ENCODE measurements at places on chromosomes 11 and 22.

GRCh38 chr11:8720868-8721608 lies 38.4 kb downstream of the RPL27A start:
- H3K36me3 ChIP-seq = no peaks in the 10 kb centered on the region
- H3K27me3 ChIP-seq = peaks cover 3% of the 10 kb centered on the region
- no peak overlapping the region for H3K4me3 ChIP-seq

GRCh38 chr11:67608486-67608885 lies 1.8 kb downstream of the NDUFV1 start:
- H3K36me3 ChIP-seq = peaks cover 32% of the 10 kb centered on the region
- H3K27me3 ChIP-seq = no peaks in the 10 kb centered on the region
- peaks cover 5% of the 10 kb centered on the region for H3K4me1 ChIP-seq
- peak overlapping the region; percentile 89 for H3K4me3 ChIP-seq
- ATAC-seq = no peak

GRCh38 chr11:68843703-68844312 lies 2.1 kb upstream of the CPT1A start:
- H3K4me3 ChIP-seq = peak overlapping the region; percentile 91
- no peaks in the 10 kb centered on the region for H3K27me3 ChIP-seq
- H3K36me3 ChIP-seq = no peaks in the 10 kb centered on the region
- ATAC-seq = peak; percentile 75
- no peak overlapping the region for H3K27ac ChIP-seq

DNA sequence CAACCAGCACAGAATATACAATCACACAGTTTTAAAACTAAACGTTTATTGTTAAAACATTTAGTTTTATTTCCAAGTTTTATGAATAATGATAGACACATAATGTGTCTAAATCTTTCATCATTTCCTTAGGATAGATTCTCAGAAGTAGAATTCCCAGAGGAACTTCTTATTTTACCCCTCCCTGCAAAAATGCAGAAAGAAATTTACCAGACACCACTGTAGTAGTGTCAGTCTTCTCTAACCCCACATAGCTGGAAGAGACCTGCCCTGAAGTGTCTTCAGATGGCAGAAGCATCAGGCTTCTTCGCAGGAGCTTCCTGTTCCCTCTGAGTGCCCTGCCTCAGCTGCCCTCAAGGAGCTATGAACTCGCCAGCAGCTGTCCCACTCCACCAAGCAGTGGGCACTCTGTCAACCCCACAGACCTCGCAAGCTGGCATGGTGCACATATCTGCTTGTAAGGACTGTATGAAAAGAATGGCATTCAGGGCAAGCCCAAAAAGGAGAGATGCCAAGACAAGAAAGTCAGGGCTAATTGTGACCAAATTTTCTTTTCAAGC lies 28.5 kb upstream of the PAK1 start:
- no peaks in the 10 kb centered on the region for H3K36me3 ChIP-seq
- H3K27me3 ChIP-seq = peaks cover 25% of the 10 kb centered on the region
- no peak overlapping the region for H3K4me3 ChIP-seq

DNA sequence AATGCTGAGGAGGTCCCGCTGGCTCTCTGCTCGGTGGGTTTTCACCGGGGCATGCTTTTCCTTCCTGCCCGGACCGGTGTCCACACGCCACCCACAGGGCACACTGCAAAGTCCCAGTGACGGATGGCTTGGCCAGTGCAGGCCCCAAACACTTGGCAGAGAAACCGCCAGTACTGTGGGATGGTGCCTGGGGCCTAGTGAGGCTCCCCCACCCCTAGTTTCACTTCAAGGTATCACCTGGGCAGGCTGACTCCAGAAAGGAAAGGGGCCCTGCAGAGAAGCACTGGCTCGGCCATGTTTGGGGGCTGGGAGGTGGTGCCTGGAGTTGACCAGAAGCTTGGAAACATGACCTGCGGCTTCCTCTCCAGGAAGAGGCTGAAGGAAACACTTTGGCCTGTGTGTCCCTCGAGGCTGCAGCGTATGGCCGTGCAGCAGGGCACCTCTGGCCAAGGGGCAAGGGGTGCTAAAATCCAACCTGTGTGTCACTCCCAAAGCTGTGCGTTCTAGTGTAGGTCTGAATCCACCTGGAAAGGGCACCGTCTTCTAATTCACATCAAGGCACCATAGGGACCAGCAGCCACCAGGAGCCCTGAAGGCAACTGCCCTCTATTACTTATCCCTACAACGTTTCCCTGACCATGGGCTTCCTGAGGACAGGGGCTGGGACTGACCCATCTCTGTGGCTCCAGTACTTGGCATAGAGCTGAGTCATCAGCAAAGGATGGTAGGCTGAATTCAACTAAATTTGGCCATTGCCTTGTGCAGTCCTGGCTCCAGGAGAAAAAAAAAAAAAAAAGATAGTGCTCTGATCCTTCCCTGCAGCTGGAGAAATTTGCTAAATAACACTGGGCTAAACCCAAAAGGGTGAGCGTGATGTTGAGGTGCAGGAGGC lies 22.6 kb downstream of the TPBGL start:
- H3K36me3 ChIP-seq = no peaks in the 10 kb centered on the region
- H3K4me3 ChIP-seq = no peak overlapping the region
- H3K27ac ChIP-seq = peak overlapping the region; percentile 41
- ATAC-seq = no peak
- no peaks in the 10 kb centered on the region for H3K27me3 ChIP-seq

GRCh38 chr22:38781033-38781432 lies 12.9 kb downstream of the DNAL4 start:
- ATAC-seq = no peak
- no peak overlapping the region for H3K27ac ChIP-seq
- H3K36me3 ChIP-seq = peaks cover 5% of the 10 kb centered on the region
- no peaks in the 10 kb centered on the region for H3K4me1 ChIP-seq

Measured in activated T-helper 17 cell treated with anti-CD3 and anti-CD28 coated beads, Interleukin-2, amount 50 U/mL, for 72 hours (primary cell).